ENCODE measurements at places on chromosomes 13 and 19.
A peak's percentile ranks its signal among the peaks of the same experiment; 100 is the strongest.

DNA sequence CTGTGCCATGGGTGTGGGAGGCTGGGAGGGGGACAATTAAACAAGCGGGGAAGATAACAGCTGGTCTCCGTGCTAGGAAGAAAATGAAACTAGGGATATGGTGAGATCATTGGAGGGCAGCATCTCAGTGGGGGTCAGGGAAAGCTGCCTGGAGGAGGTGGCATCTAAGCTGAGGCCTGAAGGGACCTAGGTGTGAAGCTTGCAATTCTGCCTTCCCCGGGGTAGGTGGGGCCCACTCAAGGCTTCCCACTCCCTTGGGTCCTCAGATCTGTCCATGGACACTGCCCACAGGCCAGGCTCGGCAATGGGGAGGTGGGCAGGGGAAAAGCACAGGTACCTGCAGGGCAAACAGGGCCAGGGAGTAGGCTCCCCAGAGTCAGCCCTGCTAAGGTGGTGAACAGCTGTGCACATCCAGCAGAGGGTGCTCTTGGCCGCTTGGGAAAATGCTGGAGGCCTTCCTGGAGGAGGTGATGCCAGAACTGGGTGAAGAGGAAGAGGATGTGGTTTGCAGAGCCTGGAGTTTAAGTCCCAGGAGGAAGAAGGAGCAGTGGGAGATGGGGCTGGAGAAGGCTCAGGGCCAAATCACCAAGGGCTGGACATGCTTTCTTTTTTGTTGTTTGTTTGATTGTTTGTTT lies 25.7 kb upstream of the CCNE1 start:
- DNase-seq, result no peak

GRCh38 chr13:97122381-97122996 lies 99.6 kb upstream of the MBNL2 start:
- DNase-seq, result no peak

GRCh38 chr13:40758811-40759210 lies 12.2 kb downstream of the MRPS31 start:
- DNase-seq, result no peak

DNA sequence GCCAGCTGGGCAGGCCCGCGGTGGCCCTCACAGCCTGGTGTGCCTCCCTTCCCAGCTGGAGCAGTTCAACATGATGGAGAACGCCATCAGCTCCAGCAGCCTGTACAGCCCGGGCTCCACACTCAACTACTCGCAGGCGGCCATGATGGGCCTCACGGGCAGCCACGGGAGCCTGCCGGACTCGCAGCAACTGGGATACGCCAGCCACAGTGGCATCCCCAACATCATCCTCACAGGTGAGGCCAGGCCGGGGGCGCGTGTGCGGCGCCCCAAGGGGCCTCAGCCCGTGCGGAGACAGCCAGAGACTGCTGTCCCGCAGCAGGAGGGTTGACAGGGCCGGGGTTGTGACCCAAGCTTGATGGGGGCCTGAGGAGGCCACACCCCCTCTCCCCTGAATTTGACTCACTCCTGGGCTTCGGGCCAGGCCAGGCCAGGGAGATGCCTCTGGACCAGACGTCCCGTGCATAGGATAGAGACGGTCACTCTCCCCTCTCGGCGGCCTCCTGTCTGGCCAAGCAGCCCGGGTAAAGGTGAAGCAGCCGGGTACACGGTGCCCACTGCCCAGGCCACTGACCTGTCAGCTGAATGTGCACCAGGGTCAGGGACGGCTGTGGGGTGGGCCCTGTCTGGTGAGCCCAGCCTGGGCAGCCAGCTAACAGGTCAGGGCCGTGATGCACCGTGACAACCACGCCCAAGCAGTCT lies 15.4 kb downstream of the COMP start:
- no peak for DNase-seq

DNA sequence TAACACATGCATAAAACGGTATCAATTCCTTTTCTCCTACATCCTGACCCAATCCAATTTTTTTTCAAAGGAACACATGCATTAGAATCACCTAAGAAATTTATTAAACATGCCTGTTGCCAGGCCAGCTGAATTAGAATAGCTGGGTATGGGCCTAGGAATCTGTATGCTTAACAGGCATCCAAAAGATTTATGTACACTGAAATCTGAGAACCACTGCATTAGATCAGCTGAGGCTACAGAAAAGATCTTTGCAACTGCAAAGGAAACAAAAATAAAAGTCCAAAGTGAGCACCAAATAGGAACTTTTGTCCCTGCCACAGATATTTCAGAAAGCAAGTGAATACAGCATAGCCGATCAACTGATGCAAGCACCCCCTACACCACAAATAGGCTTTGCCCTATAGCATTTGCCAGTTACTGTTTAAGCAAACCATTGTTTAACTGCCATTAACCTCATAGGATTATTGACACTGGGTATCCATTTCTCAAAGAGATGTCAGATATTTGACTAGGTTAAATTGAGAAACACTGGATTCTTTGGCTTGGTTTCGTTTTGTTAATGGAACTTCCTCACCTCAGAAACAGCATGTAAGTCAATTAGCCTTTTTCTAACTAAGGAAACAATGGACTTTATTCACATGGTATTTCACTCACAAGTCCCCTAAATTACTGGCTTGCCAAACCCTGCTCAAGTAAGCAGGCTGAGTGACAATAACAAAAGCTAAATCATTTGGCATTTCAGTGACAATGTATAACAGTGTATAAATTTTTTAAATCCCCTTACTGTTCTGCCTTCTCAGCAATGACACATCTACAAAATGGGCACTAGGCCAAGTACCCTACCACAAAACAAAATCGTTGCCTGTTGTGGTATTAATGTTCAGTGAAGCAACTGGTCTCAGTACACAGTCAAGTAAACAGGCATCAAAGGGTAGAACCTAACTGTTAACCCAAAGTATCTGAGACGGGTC lies 67.8 kb downstream of the SUCLA2 start:
- no peak for DNase-seq

- DNase-seq, result no peak
These were observed 1151.2 kb downstream of the PCDH17 start for GRCh38 chr13:58782736-58783135.

GRCh38 chr19:24063295-24063694 lies 23.7 kb upstream of the ZNF254 start:
- DNase-seq, result no peak

DNA sequence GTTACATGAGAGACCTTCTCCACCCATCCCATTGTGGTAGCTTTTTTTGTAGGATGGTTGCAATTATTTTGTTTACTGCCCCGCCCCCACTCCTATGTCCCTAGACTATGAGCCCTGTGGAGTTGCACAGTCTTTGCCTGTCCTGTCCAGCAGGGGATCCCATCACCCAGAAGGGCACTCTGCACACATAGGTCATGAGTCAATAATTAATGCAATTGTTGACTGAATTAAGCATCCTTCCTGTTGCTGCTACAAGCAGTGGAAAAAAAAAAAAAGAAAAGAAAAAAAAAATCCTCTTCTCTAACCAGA lies 14.2 kb downstream of the C19orf81 start:
- DNase-seq, result no peak

GRCh38 chr13:58989556-58989955 lies 1174.2 kb downstream of the DIAPH3 start:
- DNase-seq, result no peak

- DNase-seq, result no peak
These were observed 611.4 kb downstream of the DACH1 start for GRCh38 chr13:71255633-71256032.

GRCh38 chr13:24742294-24742693 lies 21.7 kb upstream of the RNF17 start:
- DNase-seq, result no peak

GRCh38 chr13:38394777-38395496 lies 45.3 kb downstream of the UFM1 start:
- no peak for DNase-seq

DNA sequence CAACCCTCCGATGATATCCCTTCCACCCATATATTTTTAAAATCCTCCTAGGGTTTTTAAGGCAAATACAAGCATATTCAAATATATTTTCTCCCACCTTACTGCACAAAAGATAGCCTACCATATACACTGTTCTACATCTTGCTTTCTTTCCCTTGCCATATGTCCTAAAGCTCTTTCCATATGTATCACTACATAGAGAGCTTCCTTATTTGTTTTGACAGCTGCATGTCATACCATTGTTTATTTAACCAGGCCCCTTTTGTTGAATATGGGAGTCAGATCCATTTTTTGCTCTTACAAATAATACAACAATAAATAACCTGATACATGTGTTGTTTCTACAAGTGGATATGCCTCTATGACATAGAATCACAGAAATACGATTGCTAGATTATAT lies 32.8 kb upstream of the WDFY2 start:
- DNase-seq, result no peak

DNA sequence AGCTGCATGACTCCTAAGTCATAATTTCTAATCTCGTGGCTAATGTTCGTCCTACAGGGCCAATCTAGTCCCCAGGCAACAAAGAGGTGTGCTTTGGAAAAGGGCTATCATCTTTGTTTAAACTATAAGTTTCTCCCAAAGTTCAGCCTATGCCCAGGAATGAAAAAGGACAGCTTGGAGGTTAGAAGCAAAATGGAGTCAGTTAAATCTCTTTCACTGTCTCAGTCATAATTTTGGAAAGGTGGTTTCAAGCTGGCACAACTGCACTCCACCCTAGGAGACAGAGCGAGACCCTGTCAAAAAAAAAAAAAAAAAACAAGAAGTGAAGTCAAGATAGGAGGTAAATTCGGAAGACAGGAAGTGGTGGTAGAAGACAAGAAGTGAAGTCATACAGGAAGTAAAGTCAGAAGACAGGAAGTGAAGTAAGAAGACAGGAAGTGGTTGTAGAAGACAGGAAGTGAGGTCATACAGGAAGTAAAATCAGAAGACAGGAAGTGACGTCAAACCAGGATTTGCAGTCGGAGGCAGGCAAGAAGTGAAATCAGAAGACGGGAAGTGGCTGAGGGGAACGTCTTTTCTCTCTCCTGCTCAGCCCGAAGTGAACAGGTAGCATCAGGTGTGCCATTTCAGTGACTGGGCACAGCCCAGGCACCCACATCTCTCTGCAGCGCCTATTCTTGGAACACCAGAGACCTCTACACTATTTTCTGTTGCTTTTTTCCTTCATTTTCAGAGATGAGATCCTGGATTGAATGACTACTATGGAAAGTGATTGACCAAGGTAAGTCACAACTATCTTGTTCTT lies 32.2 kb downstream of the GP6 start:
- peak; percentile 94 for DNase-seq

GRCh38 chr13:44810061-44810840 lies 179.0 kb downstream of the NUFIP1 start:
- DNase-seq, result no peak

- peak; percentile 67 for DNase-seq
These were observed 50.3 kb upstream of the SIN3B start for GRCh38 chr19:16778796-16779411.

DNA sequence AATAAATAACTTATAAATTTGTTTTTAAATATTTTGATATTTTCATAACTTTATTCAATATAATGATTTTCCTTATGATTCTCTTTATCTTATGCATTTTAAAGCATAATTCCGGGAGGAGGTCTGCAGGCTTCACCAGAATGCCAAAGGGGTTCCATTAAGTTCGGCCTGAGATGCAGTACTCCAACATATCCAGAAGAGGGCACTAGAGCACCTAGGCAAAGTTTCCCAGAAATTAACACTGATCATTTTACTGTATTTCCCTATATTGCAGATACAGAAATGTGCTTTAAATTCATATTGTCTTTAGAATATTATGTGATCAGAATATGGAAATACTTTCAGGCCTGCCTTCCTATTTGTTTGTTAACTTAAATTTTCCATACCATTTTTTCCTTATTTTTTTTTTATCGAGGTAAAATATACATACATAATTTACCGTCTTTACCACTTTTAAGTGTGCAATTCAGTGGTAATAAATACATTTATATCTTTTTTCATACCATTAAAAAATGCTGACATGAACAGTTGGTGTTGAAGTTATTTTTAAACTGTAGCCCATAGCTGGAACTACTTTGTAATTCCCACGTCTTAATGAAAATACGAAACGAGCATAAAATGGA lies 58.9 kb upstream of the TM9SF2 start:
- DNase-seq, result peak; percentile 82

- no peak for DNase-seq
These were observed 26.3 kb upstream of the GJB6 start for GRCh38 chr13:20258208-20258962.

DNA sequence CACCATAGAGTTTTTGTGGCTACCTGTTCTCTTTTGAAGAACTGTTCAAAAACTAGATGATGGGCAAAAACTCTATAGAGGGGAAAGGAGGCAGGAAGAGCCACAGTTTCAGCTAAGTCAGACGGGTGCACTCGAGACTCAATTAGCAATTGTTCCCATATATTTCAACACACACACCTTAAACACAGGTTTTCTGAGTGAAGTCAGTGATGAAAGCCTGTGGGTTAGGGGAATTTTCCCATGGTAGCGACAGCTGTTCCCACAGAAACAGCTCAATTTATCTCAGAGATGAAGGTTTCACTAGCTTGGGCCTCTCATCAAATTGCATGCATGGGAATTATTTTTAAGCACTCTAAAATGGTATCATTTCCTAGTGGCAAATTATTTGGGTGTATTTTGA lies 143.4 kb downstream of the ZIC5 start:
- no peak for DNase-seq

DNA sequence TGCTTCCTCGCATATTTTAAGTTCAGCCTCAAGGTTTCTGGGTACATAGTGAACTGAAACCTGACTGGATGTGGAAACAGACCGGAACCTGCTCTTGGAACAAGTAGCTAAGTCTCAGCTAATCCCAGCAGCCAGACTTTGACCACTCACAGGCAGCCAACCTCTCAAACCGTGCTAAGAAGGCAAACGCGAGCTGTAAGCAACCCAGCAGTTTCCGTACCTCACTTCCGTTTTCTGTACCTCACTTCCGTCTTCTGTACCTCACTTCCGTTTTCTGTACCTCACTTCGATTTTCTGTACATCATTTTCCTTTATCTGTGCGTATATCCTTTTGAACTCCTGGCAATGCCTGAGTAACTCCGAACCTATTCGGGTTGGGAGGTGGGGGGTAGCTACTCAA lies 96.8 kb downstream of the SUCLA2 start:
- peak; percentile 43 for DNase-seq

DNA sequence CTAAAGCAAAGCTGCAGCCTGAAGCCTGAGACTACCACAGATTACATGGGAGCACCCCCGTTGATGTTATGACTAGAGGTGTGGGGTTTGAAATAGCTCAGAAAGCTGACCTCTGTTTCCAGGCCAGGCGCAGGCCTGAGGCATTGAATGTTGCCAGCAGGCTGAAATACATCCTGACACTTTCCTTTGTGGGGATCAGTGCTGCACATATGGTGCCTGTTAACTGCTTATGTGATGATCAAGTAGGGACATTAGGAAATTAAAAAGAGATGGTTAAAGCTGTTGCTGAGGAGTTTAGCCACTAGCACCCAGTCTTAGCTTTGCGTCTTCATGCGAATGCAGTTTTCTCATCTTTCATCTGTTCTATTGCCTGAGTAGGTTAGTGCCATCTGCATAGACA lies 83.2 kb downstream of the CCNA1 start:
- DNase-seq, result no peak

- DNase-seq, result peak; percentile 31
These were observed 10.2 kb upstream of the CBLC start for GRCh38 chr19:44767295-44768180.

DNA sequence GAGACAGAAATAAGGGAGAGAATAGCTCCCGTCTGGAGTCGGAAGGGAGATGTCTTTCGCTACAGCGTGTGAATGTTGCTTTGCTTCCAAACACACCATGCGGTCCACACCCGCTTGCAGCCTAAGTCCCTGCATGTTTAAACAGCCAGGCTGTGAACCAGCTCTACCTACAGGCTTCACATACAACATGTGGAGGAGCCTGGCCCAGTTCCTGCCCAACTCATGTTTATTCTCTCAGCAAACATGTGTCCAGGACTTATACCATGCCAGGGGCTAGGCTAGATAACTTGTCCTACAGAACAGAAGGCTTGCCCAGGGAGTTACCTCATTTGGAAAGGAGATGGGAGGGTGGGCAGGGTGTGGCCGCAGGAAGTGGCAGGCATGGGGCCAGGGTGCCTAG lies 181.5 kb downstream of the FOXO1 start:
- no peak for DNase-seq
